ENCODE measurements at places on chromosomes 16 and 17. TPM values are rescaled to one million over a fixed set of nuclear protein-coding genes. Genes with fewer than 3 reads are reported as not detected.

ARRB2 gene
- 41.3 TPM for total RNA-seq

CCL13 gene
- total RNA-seq: not detected

GDPD3 gene
- 2.2 TPM for total RNA-seq

ITGB4 gene
- 46.2 TPM for total RNA-seq

CA4 gene
- total RNA-seq: 3.5 TPM

RAC3 gene
- 23.6 TPM for total RNA-seq

OR1A1 gene
- total RNA-seq: 0.11 TPM

ABCC12 gene
- 0.33 TPM for total RNA-seq

FOXL1 gene
- 0.62 TPM for total RNA-seq

CCDC154 gene
- total RNA-seq: 0.25 TPM

TOX3 gene
- total RNA-seq: not detected

GRCh38 chr16:15618392-15618791, 24.6 kb downstream of the MARF1 start:
- ATAC-seq: no peak

- no peak for ATAC-seq
These were observed 1.9 kb downstream of the ZNF843 start for GRCh38 chr16:31440516-31441184.

DNA sequence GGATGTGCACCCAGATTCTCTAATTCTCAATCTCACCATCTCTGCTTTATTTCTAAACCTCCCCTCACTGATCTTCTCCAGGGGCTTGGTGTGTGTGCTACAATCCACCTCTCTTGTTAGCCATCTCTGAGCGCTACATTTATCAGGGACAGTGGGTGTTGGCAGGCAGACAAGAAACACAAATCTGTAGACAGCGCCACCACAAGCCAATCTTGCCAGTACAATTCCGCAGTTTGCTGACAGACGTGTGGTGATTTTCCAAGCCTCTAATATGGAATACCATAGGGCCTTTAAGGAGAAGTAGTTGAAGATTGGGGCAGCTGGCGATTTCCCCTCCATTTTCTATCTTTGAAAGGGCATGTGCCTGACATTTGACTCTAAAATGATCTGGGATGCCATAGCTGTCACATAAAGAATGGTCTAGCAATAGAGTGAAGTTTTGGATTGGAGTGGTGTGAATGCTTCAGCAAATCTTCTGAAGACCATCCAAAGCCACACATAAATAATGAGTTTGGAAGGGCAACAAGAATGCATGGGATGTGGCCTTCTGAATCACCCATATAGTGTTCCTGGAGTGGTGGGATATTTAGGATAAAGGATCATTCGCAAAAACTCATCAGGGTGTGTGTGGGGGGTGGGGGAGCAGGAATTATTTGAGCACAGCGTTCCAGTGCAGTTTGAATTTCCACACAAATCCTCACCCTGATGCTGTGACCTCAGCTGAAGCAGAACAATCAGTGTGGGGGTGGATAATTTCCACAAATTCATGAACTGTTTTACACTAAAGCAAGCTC, 12.0 kb upstream of the ANKFN1 start:
- no peak for ATAC-seq

- ATAC-seq: no peak
These were observed 706.4 kb upstream of the GOT2 start for GRCh38 chr16:59440502-59440901.

DNA sequence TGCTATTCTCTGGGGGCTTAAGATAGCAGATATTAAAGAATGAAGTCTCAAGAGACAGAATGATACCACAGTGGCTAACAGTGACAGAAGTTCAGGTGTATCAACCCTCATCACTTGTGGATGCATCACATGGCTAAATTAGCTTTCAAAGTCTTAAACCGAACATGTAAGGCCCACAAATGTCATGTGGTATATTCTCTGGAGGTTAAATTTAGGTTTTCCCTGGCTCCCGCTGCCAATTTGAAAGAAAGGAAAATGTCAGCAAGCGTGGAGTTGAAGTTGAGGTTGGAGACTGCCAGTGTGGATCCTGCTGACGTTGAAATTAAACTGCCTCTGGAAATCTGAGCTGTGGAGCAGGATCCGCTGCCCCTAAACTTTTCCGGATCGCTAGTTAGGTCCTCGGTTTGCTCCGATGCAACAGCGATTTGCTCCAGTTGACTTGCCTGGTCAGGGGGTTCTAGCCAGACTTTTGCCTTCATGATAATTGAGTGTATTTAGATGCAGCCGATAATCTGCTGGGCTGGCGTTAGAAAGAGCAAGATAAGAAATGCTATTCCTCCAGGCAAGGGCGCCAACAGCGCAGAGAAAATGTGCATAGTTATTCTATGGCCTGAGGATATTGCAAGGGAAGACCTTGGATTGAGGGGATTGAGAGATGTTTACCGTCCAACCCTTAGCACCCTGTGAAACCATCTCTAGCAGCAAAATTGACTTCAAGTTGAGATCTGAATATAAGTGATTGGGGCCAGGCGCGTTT, 443.9 kb downstream of the TMEM114 start:
- no peak for ATAC-seq

GRCh38 chr16:73483934-73484711, 436.2 kb upstream of the ZFHX3 start:
- peak; percentile 55 for ATAC-seq

- peak; percentile 63 for ATAC-seq
These were observed 43.5 kb downstream of the ST3GAL2 start for GRCh38 chr16:70395345-70395901.

DNA sequence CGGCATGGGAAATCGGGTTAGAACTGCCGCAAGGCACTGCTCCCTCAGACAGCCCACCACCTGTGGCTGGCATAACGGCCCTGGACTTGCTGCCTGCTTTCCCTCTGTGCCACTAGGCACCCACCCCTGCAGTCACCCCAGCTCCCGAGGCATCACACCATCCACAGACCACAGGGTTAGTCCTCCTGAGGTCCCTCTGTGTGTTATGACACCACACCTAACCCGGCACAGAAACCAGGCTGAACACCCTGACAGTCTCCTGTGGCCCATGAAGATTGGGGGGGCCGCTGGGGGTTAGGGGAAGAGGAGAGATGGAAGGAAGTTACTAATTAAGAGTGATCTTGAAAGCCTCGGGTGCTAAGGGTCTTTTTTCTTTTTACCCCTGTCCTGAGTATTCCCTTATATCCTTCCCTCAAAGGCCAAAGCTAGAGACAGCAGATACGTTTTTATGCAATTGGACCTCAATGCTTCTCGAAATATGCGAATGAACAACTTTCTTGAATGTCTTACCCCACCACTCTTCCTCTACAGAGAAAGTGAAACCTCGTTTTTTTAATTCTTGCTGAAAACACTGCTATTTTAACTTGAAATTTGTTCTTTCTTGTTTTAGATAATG, 7.0 kb downstream of the CYTH1 start:
- ATAC-seq: no peak

- ATAC-seq: no peak
These were observed 223.9 kb downstream of the WWOX start for GRCh38 chr16:78323315-78323714.

DNA sequence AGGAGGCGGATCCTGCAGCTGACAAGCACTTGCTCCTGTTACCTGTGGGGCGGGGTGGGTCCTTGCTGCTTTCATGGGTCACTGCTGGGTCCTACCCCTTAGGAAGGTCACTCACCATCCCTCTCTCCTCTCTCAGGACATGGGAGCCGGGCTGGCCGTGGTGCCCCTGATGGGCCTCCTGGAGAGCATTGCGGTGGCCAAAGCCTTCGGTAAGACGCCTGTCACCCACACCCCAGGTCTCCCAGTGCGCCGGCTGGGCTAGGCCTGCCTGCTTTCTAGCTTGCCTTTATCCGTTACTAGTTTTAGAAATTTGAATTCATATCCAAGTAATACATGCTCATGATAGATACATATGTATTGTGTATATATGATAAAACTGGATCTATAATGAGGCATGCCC, 17.2 kb downstream of the SLC26A11 start:
- ATAC-seq: no peak

GRCh38 chr17:63221939-63222338, 224.2 kb downstream of the CYB561 start:
- ATAC-seq: no peak

- ATAC-seq: no peak
These were observed 70.1 kb downstream of the NLK start for GRCh38 chr17:28112606-28113005.

DNA sequence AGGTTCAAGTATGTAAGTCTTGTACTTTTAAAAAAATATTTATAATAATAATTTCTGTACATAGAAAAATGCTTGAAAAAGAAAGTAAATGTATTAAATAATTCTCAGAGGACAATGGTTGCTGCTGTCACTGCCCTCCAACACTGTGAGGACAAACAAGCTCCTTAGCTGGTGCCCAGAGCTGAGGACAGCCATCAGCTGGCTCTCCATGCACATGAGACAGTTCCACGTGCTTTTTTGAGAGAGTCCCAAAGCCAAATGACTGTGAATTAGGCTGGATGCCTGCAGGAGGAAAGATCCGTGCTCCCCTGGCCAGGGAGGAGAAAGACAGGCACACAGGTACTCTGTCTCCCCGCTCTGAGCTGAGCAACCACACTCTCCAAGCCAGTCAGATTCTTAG, 115.5 kb upstream of the IRX5 start:
- ATAC-seq: no peak

GRCh38 chr16:6835941-6836340, 496.7 kb upstream of the RBFOX1 start:
- ATAC-seq: no peak

GRCh38 chr17:80137131-80137530, 9.8 kb downstream of the EIF4A3 start:
- ATAC-seq: peak; percentile 20

DNA sequence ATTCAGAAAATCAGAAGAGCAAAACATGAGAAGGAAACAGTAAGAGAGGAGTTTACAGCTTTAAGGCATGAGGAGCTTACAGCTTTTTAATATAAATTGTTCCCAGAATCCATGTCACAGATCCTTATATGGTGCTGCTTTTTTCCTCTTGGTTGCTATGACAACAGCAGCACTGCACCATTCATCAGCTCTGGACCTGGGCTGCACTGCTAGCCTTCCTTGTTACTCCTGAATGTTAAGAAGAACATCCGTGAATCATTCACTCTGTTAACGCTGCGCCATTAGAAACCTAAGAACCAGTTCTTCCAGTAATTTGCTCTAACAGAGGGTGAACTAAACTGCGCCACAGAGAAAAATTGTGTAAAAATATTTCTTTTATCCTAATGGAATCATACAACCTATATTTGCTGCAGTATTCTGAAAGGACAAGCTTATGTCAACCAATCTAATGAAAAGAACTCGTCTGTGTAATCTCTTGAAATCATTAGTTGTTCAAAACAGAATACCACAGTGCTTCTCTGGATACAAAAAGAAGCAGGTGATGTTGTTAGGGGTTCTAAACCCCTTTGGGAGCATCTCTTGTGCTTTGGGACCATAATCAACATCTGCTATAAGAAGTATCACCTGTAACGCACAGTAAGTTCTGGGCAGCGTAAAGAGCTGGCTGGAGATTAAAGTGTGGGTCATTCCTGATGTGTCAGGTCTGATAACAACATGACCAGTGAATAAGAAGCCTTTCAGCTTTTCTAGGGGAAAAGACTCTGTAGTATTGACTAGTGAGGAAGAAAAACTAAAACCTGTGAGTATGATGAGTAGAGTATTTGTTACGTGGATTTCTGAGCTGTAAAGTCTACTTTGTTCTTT, 151.2 kb downstream of the TANC2 start:
- peak; percentile 99 for ATAC-seq

DNA sequence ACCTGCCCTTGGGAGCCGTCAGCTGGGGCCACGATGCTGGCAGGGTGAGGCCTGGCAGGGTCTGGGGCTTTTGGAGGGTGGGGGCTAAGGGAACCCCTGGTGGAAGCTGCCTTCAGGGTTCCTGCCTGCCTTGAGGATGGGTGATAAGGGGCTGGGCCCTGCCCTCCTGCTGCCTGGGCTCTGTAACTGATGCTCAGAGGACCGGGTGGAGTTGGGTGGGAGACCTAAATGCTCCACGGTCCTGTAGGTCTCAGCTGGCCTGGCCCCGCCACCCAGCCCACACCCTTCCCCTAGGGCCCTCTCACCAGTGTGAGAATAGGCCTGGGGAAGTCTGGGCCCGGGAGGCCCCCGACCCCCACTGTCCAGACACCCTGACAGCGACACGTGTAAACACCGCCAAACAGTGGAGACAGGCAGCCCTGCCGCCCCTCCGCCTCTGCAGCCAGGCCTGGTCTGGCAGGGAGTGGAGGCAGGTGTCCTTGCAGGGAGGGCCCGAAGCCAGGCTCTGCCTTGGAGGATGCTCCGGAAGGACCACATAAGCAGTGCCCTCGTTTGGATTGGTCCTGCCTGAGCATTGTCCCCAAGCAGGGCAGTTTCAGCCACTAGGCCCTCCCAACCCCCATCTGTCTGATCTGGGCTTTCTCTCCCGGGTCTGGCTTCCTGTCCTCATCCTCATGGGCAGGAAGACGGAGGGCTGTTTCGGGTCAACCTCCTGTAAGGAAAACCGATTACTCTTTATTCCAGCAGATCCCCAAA, 6.5 kb upstream of the BAHCC1 start:
- peak; percentile 5 for ATAC-seq

GRCh38 chr17:55265311-55266021, 706 bp downstream of the HLF start:
- peak; percentile 9 for ATAC-seq

DNA sequence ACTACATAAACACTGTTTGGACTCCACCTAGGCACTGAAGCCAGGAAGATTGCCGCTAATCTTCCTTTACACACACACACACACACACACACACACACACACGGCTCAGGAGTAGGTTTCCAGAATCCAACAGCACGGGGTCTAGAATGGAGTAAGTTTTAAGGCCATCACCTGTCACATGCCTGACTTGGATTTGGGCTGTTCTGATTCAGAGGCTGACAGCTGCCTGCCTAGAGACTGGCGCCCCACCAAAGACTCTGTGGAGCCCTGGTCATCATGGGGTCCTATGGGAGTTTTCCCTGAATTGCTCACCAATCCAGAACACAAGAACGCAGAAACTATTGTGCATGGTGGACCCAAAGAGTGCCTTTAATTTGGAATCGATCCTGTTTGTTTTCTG, 10.9 kb downstream of the CDRT4 start:
- ATAC-seq: no peak

- ATAC-seq: no peak
These were observed 63.9 kb upstream of the DNAJA2 start for GRCh38 chr16:47037396-47037745.

DNA sequence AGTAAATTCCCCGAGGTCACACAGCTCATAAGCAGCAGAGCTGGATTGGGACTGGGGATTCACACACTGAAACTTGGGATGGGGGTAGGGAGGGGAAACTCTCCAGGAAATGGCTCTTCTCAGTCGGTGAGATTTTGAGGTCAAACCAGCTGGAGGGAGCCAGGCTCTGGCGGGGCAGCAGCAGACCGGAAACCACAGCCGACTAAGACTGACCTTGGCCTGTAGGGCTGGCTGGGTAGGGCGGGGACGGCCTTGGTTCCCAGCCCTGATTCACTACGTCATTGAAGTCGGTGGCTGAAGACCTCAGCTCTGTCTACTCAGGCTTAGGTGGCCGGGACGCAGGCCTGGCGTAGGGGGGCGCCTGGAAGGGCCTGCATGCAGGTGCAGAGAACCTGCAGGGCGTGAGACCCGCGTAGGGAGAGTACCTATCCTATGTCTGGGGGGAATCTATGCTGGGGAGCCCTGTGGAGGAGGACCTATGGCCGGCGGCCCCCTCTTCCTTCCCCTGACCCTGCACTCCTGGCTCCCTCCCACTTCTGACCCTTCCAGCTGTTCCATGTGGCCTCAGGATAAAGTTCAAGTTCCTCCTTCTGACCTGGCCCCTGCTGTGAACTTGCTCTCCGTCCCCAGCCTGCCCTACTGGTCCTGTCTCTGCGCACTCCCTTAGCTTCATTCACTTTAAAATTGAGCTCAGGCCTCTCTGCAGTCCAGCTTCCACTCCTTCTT, 11.9 kb upstream of the SLC4A1 start:
- ATAC-seq: no peak

GRCh38 chr16:67050796-67051195, 21.8 kb downstream of the CBFB start:
- no peak for ATAC-seq

All from motor neuron (in vitro differentiated cells).